ENCODE measurements at places on chromosomes 13 and 19.

DNA sequence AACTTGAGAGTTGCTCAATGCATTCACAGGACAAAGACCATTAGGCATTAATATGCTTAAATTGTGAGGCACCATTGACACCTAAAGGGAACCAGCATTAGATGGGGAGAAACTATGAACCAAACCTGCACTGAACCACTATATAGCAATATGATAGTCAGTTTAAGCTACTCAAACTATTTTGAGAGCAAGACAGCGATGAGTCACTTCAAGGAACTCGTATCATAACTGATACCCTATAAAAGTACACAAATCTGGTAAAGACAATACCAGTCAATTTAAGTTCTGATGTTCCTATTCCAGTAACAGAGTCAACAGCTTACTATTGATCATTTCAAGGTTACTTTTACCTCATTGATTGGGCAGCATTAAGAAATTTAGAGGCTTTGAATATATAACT is 151.3 kb upstream of the ATXN8OS start:
- DNase-seq: no peak

- DNase-seq: no peak
Observed at GRCh38 chr19:33297401-33298145, 4.8 kb downstream of the CEBPA start.

- no peak for DNase-seq
Observed at GRCh38 chr13:19184176-19184575, 2.6 kb upstream of the TUBA3C start.

DNA sequence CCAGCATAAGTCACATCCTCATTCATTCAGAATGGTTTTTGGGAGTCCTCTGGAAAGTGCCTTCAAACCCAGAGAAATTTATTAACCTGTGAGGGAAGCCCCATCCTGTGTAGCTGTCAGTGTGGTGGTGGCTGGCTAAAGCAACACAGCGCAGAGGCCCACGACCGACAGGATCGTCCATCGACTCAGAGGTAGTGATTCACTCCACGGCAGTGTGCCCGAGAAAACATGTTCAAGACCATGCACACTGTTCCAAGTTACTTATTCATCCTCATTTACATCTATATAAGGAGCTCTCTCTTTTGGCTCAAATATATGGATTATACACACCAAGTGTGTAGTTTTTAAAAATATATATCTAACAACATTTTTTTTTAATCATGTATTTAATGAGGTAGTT is 96.3 kb upstream of the SLC15A1 start:
- no peak for DNase-seq

DNA sequence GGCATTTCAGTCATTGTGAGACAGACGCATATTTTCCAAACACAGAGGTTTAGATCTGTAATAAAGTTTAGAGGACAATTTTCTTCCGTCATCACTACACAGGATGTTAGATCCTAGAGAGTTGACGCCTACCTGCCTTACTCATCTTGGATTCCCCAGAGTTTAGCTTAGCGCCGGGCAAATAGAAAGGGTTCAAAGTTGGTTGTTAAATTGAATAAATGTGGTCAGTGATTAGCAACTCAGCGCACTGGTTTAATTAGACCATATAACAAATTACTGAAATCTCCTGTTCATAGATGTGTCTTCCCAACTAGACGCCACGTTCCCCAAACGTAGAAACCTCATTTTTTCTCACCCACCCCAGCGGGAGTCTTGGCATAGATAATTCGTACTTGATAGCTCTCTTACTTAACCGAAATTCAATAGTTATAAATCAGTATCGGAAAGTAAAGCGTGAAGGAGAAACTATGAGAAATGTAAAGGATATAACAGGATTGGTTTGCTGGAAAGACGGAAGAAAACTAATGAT is 726 bp upstream of the UFM1 start:
- no peak for DNase-seq

DNA sequence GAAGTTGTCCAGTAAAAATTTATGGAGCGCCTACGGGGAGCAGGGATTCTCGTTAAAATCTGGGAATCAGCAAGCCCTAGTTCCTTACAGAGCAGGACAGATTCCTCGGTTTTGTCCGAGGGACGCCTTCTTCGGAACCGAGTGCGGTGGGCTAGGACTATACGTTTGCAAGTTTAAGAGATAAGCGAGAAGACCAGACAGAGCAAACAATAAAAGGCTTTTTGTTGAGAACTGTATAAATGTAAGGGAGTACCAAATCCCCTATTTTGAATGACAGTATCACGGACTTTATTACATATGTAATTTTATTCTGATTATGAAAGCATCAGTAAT is 971 bp upstream of the ANKRD10 start:
- no peak for DNase-seq

DNA sequence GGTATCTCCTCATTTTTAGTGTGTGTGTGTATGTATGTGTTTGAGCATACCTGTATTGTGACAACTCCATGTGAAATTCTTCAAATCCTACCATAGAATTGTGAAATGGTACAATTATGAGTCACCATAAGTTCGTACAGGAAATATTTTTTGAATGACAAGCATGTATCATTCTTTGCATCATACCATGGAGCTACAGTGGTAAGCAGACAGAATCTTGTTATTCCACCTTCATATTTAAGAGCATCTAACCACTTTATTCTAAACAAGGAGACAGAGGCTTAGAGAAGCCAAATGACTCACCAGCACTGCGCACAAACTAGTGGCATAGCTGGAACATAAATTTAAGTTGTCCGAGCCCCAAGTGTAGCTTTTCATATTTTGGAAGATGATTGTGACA is 4.5 kb upstream of the EPSTI1 start:
- no peak for DNase-seq

GRCh38 chr13:31827707-31828106 is 88.4 kb downstream of the RXFP2 start:
- no peak for DNase-seq

- DNase-seq: no peak
Observed at GRCh38 chr13:52665325-52665724, 12.7 kb downstream of the SUGT1 start.

GRCh38 chr19:35313587-35313986 is 15.4 kb upstream of the CD22 start:
- DNase-seq: no peak

DNA sequence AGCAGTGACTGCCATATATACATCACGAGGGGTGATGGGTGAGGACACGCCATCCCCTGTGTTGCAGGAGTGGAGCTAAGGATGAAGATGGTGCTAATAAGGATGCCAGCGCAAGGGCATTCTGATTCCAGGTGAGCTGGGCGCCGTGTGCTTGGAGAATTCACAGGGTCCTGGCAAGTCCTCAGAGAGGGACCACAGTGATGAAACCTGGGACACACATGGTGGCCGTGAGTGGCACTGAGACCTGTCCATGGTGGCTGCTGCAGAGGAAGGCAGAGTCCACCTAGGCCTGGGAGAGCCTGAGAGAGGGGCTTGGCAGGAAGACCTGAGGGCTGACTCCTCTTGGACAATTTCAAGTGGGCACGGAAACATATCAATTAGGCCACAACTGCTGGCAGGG is 65.2 kb downstream of the RFX2 start:
- DNase-seq: no peak

- DNase-seq: no peak
Observed at GRCh38 chr19:39407410-39407659, 688 bp downstream of the ZFP36 start.

DNA sequence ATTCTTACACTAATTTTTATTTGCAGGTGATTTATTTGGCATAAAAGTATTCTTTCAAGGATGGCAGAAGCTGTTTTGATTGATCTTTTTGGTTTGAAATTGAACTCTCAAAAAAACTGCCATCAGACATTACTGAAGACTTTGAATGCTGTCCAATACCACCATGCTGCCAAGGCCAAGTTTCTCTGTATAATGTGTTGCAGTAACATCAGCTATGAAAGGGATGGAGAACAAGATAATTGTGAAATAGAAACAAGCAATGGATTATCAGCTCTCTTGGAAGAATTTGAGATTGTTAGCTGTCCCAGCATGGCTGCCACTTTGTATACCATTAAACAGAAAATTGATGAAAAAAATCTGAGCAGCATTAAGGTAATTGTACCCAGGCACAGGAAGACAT is 1.2 kb downstream of the LACC1 start:
- DNase-seq: no peak

- DNase-seq: no peak
Observed at GRCh38 chr19:33060586-33060985, 4.1 kb downstream of the RHPN2 start.

DNA sequence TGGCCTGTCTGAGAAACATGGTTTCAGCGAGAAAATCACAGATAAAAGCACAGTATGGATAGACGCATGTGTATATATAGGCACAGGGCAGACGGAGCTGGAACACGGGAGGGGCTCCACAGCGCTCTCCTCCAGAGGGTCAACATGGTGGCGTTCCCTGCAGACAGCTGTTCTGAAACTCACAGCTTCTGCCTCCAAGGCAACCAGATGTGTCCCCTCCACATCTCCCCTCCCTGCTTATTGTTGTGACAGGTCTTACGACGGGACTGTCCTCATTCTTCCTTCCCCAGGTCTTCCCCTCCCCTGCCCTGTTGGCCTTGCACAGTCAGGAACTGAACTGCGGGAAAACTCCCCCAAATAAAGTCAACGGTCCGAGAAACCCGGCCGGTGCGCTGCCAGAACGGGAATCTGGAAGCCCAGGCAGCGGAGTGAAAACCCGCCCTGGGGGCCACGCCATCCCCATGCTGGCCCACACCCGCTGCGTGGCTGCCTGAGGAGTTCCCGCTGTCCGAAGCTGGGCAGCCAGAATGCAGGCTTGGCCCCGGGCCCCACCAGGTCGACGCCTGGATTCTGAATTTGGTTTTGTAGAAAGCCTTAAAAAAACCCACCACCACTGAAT is 2.6 kb upstream of the TIMM13 start:
- no peak for DNase-seq

DNA sequence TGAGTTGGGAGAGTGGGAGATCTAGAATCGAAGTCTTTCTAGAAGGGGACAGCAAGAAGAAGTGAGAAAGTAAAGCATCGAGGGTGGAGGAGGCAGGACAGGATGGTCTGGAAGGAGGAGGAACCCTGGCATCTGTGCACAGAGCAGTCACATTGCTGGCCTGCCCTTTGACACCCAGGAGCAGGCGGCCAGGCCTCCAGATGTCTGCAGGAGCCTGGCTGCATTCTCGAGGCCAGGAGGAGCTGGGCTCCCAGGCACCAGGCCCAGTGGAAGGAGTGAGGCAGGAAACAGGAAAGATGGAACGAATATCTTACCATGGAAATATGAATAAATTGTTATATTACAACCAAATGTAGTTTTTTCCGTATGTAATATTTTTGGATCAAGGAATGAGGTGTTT is 27.7 kb upstream of the ARGLU1 start:
- DNase-seq: no peak

DNA sequence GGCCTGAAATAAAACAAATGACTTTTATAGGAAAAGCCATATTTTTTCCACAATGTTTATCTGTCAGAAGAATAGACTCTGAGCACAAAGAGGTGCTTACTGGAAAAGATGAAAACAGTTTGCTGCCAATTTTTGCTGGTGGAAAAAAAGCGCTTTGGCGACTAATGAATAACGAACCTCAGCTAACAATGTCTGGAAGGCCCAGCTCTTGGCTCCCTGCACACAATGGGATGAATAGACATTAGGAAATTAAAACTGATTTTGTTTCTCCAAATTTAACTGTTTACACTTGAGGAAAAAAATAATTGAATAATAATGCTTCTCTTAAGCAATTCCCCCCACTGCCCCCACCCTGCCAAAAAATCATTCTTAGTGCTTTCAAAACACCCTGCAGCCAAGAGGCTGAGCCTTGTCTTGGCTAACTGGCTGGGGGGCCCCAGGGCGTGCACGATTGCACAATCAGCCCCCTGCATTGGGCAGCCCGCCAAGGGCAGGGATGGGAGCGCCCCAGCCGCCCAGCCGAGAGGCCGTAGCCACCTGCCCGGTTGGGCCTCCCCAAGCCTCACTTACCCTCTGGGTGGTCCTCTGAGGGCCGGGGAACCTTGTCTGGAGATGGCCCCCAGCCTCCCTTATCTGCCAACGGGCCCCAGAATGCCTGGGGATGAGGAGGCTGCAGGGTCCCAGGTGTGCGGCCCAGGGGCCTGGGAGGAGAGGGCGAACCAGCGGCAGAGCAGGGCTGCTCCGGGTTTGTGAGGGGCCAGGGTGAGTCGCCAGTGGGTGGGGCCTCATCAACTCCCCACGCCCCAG is 16.8 kb downstream of the CEBPG start:
- no peak for DNase-seq

GRCh38 chr13:26760832-26761582 is 421 bp upstream of the GPR12 start:
- no peak for DNase-seq

DNA sequence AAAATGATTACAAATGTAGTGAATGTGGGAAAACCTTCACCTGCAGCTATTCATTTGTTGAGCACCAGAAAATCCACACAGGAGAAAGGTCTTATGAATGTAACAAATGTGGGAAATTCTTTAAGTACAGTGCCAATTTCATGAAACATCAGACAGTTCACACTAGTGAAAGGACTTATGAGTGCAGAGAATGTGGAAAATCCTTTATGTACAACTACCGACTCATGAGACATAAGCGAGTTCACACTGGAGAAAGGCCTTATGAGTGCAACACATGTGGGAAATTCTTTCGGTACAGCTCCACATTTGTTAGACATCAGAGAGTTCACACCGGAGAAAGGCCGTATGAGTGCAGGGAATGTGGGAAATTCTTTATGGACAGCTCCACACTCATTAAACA is 9.2 kb downstream of the ZNF548 start:
- no peak for DNase-seq

- no peak for DNase-seq
Observed at GRCh38 chr19:13622766-13623715, 116.8 kb upstream of the CACNA1A start.

GRCh38 chr13:66995203-66995611 is 234.9 kb downstream of the PCDH9 start:
- DNase-seq: no peak

DNA sequence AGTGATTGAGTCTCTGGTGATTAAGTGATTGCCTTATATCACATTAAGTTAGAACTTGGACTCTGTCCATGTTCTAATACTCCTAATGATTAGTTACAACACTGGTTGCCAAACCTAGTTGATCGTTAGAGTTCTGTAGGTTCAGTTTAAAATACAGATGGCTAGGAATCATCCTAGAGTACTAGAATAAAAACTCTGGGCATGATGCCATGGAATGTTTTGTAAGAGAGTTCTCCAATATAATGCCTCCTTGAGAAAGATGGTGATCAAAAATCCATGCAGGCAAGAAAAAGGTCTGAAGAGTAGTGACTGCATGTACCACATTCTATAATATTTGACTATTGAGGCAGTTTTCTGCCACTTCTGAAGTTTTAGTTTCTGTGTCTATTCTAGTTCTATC is 176.3 kb downstream of the GPC5 start:
- DNase-seq: no peak

DNA sequence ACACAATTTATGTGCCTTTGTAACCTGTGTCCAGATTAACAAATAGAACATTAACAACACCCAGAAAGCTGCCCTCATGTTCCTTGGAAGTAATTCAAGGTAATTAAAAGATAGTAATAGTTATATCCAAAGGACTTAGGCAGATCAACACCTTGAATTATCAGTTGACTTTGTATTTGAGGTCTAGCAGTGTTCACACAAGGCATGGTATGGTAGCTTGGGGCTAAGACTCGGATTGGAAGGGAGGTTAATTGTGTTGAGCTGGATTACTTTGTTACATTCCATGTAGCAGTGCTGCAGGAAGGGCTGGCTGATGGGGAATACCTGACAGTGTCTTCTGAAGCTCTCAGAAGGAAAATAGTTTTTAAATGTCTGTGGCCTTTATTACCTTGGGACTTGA is 16.8 kb downstream of the SLC25A15 start:
- DNase-seq: no peak

- no peak for DNase-seq
Observed at GRCh38 chr13:83867708-83868107, 14.6 kb downstream of the SLITRK1 start.
